Ammon's horn (tissue), 1 donor: ENCODE measurements at places on chromosomes 16 and 17.

DNA sequence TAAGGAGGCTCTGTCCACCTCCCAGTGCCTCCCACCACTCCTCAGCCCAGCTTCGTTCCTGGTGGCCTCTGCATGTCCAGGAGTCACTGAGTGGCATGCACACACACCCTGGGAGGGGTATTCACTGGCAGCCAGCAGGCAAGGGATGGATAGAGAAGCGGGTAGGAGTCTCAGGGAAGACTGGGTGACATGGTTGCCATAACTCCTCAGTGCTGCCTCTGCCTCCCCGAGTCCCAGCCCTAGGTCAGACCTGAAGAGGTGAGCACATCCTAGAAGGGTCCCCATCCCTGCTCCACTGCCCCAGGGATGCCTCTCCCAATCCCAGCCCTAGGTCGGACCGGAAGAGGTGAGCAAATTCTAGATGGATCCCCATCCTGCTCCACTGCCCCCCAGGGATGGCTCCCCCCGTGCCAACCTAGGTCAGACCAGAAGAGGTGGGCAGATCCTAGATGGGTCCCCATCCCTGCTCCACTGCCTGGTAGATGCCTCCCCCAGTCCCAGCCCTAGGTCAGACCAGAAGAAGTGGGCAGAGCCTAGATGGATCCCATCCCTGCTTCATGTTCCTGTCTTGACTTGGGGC, 197.0 kb downstream of the IRF8 start:
- DNase-seq = no peak

GRCh38 chr17:289409-289808, 63.2 kb downstream of the RPH3AL start:
- no peak for DNase-seq

DNA sequence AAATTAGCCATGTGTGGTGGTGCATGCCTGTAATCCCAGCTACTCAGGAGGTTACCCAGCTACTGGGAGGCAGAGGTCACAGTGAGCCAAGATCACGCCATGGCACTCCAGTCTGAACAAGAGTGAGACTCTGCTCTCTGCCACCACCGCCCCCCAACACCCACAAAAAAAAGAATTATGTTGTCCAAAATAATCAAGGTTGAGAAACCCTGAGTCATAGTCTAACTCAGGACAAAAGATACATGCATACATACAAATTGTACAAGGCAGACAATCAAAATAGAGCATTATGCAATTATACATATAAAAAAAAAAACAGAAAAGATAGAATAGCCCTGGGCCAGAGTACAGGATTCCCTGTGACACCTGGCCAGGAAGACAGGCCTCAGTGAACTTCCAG, 6.6 kb upstream of the KPNB1 start:
- no peak for DNase-seq

- DNase-seq = peak; percentile 76
Observed at GRCh38 chr16:17224879-17225281, 245.9 kb downstream of the XYLT1 start.

- no peak for DNase-seq
Observed at GRCh38 chr17:55040611-55041010, 72.0 kb downstream of the STXBP4 start.

DNA sequence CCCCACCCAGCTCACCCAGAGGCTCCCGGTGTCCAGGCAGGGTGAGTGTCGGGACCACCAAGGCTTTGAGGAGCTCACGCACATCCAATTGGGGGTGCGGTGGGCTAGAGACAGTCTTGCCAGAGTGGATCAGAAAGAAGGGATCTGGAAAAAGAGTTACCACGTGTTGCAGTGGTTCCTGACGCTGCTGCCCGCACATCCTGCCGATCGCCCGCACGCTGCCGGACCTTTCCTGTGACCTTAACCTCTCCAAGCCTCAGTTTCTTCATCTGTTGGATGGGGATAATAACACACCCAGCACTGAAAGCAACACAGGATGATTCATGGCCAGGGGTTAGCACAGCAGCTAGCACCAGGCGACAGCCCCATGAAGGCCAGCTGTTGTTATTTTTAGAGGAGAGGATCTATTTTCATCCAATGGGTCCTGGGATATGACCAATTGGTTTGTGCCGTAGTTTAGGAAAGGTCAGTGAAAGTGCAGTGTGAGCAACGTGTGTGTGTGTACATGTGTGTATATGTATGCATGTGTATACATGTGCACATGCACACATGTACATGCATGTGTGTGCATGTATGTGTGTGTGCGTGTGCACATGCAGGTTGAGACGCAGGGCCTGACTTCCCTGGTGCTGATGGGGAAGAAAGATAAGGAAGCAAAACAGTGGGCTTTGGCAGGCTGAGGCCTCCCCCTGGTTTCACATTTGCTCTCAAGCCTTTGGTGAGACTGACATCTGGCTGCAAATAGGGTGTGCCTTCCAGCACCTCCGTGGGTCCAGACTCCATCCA, 2.5 kb downstream of the ITGAX start:
- DNase-seq = peak; percentile 51

DNA sequence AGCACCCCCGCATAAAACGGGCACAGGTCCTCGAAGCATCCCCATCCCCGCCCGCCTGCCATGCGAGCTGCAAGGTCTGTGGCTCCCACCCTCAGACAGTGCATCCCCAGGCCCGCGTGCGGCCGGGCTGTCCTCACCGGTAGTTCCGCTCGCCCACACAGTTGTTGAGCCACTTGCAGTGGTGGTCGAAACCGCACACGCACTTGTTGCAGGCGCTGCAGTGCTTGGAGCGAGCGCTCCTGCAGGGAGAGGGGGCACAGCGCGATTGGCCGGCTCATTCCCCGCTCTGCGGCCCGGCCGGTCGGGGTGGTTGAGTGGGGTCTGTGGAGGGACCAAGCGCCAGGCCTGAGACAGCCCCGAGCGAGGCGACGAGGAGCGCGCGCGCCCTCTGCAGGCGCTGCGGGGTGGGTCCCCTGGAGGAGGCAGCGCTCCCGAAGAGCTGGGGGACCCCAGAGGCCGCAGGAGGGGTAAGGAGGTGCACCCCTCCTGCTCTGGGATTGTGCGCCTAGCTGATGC, 6.0 kb upstream of the TPPP3 start:
- peak; percentile 57 for DNase-seq
